ENCODE measurements at places on chromosomes 5 and 9. TPM values are rescaled to one million over a fixed set of nuclear protein-coding genes. Genes with fewer than 3 reads are reported as not detected.
A peak's percentile ranks its signal among the peaks of the same experiment; 100 is the strongest.

OR1J2 gene
- 0.32 TPM for total RNA-seq

DNA sequence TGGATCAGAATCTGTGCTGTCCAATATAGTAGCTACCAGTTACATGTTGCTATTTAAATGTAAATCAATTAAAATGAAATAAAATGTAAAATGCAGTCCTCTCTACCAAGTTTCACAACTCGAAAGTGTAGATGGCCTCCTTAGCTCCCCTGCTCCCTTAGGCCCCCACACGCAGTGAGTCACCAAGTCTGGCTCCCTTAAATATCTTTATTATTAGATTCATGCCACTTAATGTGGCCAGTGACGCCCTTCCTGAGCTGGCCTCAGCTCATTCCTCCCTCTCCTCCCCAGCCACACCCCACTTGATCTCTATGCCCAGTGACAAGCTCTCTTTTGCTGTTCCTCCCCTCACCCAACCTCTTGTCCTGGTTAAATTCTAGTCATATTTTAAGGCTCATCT lies 88.4 kb upstream of the DNAH5 start:
- DNase-seq, result no peak

SLC22A4 gene
- 6.8 TPM for total RNA-seq

DNA sequence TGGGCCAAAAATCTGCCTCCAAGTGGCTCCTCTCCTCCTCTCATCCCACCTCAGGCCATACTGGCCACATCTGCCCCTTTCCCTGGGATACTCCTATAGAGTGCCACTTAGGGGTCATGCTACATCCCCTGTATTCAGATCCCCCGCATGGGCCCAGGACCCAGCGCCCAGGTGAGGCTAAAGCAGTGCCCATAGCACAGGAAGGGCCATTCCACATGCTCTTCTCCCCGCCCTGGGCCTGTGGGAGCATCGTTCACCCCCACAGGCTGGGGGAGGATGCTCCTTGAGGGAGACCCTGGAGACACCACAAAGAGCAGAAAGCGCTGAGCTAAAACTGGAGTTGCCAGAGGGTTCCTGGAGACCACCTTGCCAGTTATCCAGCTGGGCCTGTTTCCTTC lies 52.5 kb upstream of the SLC25A51 start:
- DNase-seq, result no peak

DNA sequence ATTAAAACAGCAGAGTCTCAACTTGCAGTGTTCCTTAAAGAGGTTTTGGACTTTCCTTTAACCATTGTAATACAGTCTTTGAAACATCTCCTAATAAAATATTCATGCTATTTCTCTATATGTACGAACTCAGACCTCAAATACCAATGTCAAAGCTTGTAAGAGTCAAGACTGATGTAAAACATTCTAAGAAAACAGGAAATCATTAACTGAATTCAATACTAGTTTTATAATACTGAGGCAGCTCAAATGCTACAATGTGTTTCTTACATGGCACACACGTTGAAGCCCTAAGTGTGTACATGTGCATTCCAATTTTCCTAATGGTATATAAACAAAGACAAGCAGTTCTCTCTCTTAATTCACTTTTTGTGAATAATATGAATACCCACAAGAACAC lies 11.6 kb downstream of the PSIP1 start:
- DNase-seq, result no peak

ADGRD2 gene
- total RNA-seq, result not detected

DNA sequence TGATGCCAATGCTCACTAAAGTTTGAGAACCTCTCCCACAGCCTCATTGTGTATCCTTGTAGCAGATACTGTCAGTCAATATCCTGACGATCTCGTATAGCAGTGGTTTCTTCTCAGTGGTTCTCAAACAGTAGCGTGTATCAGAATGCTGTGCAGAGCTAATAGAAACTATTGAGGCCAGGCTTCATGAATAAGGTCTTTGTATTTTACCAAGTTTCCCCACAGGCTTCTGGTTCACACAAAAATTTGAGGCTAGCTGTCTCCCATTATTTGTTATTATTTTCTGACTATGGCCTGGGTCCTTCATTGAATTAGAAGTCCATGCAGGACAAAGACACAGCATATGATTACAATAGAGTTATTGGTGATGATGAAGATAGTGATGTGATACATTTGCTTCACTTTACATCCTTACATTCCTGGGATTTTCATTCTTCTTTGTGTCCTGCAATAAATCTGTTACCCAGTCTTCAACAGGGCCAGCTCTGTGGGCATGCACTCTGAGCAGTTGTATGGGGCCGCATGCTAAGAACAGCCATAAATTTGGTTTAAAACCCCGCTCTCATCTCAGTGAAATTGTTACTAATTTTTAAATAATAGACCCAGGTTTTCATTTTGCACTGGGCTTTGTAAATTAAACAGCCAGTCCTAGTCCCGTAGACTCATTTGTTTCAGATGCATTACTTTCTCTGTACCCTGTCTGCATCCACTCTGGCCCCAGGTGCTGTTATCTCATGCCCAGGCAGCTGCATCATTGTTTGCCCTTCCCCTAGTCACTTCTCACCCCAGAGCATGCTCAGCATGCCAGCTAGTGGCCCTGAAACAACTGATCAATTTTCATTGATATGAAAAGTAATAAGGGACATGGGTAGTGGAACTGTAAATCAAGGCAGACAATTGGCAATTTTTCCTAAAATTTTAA lies 199.9 kb upstream of the PIK3R1 start:
- no peak for DNase-seq

DNA sequence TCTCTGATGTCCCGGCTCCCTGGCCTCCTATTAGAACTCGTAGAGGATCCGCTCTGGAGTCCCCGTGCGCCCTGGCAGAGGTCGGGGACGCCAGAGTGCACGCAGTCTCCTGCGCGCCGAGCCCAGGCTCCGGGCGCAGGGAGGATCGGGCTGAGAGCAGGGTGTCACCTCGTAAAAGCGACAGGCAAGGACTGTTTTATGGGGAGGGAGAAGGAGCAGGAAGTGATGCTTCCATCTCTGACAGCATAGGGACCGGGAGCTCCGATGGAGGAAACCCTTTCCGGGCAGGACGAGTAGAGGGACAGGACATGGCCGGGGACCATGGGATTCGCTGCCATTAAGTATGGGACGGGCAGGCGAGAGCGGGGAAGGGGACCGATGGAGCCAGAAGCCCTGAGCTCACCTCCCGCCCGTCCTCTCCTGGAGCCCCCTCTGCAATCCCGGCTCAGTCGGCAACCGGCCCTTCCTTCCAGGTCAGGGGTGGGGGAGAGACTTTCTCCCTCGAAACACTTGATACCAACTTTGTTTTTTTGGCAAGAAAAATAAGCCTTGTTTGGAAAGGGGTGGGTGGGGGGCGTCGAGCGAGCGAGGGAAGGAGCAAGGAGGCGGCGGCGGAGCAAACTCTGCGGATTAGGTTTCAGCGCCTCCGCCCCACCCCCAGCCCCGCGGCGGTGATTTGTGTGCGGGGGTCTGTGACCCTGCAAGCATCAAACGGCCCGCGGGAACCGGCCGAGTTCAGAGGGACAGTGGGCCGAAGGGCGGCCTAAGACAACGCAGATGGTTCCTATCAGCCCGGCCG lies 12.6 kb downstream of the LMX1B start:
- no peak for DNase-seq

SIT1 gene
- under 0.01 TPM for total RNA-seq

WDR41 gene
- 186 TPM for total RNA-seq

ISL1 gene
- total RNA-seq, result not detected

DNA sequence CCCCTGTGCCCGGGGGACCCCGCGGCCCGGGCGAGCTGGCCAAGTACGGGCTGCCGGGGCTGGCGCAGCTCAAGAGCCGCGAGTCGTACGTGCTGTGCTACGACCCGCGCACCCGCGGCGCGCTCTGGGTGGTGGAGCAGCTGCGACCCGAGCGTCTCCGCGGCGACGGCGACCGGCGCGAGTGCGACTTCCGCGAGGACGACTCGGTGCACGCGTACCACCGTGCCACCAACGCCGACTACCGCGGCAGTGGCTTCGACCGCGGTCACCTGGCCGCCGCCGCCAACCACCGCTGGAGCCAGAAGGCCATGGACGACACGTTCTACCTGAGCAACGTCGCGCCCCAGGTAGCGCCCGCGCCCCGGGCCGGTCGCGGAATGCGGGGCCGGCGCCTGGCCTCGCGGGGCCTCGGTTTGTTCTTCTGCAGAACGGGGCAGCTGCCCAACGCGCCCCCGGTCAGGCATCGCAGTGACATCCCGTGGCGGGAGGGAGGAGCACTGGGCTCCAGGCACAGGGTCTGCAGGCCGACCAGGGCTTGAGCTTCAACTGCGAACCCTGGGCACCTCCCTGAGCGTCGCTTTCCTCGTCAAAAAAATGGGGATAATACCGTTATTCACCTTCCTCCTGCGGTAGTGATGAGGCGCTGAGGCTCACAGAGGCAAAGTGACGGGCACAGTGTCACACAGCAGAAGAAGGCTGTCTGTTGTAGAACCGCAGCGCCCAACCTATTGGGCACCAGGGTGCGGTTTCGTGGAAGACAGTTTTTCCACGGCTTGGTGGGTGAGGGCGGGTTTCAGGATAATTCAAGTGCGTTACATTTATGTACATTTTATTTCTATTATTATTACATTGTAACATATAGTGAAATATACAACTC lies 777 bp downstream of the ENDOG start:
- peak; percentile 5 for DNase-seq

DNA sequence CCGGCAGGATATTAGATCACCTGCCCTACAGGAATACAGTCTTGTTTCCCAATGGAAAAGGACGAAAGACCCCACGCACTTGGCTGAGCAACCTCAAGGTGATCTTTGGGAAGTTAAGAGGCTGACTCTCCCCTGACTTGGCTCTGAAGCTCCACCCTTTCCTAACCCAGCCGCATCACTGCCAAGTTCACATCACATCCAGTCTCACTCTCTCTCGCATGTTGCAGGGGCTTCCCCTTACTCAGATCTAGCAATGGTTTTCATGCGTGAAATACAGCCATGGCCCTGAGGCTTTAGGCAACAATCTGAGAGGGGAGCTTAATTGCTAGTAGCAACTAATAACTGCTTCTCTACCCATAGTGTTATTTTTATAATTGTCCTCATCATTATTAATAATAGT lies 211.6 kb downstream of the DOCK8 start:
- no peak for DNase-seq

- no peak for DNase-seq
Measured at GRCh38 chr5:62167561-62168057, 138.4 kb upstream of the KIF2A start.

GRIA1 gene
- 22.5 TPM for total RNA-seq

DNA sequence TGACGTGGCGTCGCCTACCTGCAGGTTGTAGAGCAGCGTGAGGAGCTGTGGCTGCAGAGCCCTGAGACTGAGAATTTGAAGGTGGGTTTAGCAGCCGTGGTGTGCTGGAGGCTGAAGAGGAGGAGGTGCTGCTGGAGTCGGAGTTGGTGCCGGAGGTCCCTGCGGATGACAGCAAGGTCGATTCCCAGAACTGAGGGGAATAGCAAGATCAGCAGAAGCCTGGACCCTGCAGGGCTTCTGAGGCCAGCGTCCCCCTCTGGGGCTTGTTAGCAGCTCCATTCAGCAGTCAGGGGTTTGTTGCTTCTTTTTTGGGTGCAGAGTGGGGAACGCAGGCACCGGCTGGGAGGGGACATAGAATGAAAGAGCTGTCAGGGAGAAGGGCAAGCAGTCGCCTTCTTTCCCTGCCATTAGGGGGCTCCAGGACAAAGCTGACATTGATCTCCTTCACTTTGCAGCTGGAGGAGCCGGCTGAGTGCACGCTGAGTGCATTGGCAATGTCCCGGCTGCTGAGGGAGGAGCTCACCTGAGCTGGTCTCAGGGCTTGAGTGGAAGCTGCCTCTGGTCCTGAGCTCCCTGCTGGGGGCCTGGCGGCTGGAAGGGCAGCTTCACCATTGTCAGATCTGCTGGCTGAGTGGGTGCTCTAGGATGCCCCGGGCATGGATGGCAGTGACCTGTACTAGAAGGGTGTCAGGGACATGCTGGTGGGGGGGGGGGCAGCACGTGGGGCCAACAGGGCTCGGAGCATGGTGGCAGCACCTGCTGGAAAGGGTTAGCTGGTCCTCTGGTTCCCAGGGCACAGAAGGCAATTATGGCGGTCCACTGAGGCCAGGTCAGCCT lies 20.8 kb downstream of the OBP2B start:
- no peak for DNase-seq

- no peak for DNase-seq
Measured at GRCh38 chr9:131950487-131950886, 129.2 kb downstream of the MED27 start.

- no peak for DNase-seq
Measured at GRCh38 chr5:151459680-151460324, 12.4 kb downstream of the SLC36A1 start.

- peak; percentile 81 for DNase-seq
Measured at GRCh38 chr9:89379508-89380115, 61.3 kb downstream of the SECISBP2 start.

- peak; percentile 73 for DNase-seq
Measured at GRCh38 chr5:79488775-79489174, 25.2 kb downstream of the HOMER1 start.

- DNase-seq, result no peak
Measured at GRCh38 chr5:117103703-117104102, 529.1 kb upstream of the SEMA6A start.

GRCh38 chr5:115494570-115495289 lies 49.8 kb downstream of the FEM1C start:
- DNase-seq, result no peak

- peak; percentile 19 for DNase-seq
Measured at GRCh38 chr5:96595300-96596090, 66.7 kb upstream of the CAST start.
